ENCODE measurements at places on chromosomes 3 and 15.

GRCh38 chr3:141735176-141735575, 2.9 kb upstream of the RNF7 start:
- no peak for DNase-seq

DNA sequence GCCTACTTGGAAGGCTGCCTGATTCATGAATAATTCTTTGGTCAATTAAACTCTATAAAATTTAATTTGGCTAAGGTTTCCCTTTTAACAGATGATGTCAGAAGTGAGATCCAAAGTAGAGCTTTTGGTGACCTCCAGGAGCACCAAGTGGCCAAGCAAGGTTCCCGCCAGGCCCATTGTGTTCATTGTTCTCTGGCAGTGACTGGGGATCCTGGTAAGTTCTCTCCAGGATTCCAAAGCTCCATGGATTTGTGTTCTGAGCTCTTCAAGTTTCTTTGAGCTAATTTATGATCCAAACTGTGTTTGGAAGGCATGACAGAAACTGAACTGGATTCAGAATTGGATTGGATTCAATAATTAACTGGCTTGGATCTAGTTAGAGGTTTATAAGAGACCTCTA, 72.0 kb upstream of the ALDH1L1 start:
- DNase-seq = no peak

DNA sequence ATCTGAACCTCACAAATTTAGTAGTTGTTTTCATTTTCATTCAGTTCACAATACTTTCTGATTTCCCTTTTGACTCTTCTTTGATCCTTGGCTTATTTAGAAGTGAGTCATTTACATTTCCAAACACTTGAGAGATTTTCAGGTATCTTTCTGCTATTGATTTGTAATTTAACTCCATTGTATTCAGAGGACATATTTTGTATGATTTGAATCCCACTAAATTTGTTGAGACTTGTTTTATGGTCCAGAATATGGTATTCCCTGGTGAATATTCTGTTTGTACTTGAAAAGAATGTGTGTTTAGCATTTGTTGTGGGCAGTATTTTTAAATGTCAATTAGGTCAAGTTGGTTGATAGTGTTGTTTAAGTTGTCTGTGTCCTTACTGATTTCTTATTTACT, 29.6 kb downstream of the FAN1 start:
- no peak for DNase-seq

GRCh38 chr15:79472446-79472845, 40.3 kb downstream of the MINAR1 start:
- DNase-seq = no peak

DNA sequence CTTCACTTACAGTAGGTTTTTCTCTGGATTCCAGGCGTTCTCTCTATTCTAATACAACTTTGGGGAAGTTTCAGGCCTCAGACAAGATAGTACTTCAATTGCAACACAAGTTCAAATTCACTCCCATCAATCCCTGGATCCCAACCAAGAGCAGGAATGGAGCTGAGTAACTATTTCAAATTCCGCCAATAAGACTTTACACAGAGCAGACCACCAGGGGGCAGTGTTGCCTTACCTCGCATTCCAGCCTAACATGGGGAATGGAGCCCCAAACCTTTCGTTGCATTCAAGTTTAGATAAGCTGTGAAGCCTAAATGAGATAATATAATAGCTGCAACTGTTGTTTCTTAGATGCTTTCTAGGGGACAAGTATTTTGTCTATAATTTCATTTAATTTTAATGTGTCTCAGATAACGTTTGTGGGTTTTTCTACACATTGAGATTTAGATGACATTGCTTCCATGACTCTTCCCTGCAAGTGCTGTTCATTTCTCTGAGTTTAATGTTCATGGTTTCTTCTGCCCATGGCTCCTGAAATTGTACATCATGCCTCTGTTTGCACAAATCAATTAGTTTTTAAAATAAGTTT, 186.7 kb downstream of the NSUN3 start:
- peak; percentile 50 for DNase-seq

DNA sequence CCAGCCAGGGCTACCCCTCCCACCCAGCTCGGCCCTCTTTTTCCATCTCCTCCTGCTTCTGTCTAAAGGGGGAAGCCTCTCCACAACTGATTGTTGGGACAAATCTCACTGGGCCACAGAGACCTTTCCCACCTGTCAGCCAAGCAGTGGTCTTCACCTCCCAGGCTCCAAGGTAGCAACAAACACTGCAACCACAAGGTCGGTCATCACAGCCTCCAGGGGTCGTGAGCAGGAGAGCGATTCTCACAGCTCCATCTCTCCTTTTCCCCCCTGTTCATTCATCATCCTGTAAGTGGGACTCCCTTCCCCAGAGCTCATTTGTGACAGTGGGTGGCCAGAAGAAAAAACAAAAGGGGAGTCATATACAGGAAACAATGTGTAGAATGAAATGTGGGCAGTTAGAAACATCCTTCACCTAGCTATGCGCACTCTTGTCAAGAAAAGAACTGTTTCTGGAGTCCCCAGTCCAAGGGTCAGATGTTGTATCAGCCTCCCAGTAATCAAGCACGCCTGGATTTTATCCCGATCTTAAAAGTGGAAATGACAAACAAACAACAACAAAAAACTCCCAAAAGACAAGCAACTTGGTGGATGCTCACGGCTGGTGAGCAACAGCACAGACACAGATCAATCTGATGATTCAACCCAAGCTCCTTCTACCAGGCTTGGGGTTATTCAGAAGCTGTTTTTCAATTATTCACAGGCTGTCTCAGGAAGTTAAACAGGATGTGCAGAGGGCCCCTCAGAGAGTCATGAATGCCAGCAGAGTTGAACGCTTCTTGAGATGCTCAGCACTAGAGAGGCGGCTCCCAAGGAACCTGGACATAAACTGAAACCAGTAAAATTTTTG, 22.4 kb downstream of the LYZL4 start:
- no peak for DNase-seq

DNA sequence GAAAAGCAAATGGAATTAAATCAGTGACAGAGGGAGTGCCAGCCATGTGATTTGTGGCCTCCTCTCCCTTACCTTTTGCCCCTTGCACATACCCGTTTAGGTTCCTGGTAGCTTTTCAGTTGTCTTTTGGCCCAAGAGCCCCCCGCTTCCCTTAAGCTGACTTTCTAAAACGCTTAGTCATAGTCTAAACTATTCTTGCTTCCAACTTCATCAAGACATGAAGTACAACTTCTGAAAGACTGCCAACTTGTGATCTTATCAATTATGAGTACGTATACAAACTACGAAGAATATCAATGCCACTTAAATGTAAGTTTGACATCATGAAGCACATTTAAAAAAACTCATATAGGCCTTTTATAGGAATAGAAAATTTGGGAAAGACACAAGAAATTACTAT, 61.9 kb downstream of the EIF3J start:
- DNase-seq = no peak

DNA sequence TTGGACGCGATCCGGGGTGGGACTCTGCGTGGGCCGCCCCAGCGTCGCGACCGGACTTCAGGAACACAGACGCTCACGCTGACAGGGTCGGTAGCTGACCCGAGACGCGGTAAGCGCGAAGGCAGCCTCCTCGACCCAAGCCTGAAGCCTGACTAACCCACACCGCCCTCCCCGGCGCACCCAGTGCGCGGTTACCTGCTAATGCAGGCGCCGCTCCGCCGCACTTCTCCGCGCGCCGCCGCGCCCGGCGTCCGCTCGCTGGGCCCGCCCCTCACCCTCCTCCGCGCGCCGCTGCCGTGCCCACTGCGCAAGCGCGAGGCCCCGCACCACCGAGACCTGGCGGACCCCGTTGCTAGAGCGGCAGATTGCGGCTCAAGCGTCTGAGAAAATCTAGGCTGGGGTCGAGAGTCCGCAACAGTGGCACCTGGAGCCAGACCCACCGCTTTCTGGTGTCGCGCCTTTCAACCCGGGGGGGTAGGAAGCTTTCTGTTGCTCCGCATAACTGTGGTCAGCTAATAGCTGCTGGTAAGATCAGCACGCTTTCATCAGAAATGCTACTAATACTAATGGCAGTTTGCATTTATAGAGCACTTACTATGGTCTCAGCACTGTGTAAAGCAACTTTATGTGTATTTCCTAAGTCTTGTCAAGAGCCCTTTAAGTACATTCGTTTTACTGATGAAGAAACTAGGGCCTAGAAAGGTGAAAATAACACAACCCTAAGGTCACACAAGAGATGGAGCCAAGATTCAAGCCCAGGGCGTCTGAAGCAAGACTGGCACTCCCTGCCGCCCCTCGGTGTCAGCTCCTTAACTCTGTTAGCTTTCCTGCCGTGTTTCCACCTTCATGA, at the start of gene TBCCD1:
TBCCD1 (minus strand) TSS at position 268 of the 850 bp plus-strand sequence. CDS start 3,010 bp downstream, outside the sequence.
- DNase-seq = peak; percentile 60

DNA sequence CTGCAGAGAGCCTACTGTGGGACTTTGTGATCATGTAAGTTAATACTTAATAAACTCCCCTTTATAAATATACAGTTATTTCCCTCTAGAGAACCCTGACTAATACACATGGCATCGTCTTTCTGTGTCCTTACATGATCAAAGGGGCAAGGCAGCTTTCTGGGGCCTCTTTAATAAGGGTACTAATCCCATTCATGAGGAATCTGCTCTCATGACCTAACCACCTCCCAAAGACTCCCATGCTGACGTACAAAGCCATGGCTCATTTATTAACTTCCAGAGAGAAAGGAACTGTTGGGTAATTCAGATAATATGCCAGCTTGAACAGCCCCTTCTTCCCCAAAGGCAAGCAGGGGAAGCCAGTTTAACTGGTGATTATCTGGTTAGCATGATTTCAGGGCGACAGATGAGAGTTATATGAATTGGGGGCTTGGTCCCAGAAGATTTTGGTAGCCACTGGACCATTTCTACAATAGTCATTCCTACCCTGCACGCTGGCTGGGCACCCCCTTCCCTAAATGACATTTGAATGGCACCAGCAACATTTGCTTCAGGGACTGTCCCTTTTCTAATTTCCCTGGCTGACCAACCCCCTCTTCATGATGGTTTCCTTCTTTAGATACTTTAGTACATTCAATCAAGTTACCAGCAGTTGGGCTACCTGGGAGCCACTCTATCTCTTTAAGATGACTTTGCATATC, 83.6 kb upstream of the C3orf80 start:
- no peak for DNase-seq

GRCh38 chr3:110567029-110567428, 504.6 kb upstream of the NECTIN3 start:
- no peak for DNase-seq

GRCh38 chr3:8987645-8988383, 24.5 kb upstream of the RAD18 start:
- peak; percentile 53 for DNase-seq

- no peak for DNase-seq
Measured at GRCh38 chr15:87939848-87940457, 316.6 kb downstream of the NTRK3 start.

- no peak for DNase-seq
Measured at GRCh38 chr3:55955891-55956477, 468.9 kb upstream of the WNT5A start.

DNA sequence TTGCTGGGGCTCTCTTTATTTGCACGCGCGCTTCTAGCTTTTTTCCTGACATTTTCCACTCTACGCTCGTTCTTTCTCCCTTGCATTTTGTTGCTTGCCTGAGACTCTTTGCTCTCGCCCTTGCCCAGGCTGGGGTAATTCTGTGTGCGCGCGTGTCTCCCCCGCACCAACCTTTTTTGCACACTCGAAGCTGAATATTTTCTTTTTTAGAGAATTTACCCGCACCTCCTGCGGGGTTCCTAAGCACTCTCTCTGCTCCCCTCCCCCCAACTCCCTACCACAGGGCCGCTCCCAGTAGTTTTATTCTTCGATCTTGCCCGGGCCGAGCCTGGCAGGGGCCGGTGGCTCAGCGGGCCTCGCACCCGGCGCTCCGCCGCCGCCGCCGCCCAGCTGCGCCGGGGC, 732 bp downstream of the FAM43A start:
- no peak for DNase-seq

GRCh38 chr3:55147406-55147805, 219.5 kb upstream of the LRTM1 start:
- DNase-seq = no peak

DNA sequence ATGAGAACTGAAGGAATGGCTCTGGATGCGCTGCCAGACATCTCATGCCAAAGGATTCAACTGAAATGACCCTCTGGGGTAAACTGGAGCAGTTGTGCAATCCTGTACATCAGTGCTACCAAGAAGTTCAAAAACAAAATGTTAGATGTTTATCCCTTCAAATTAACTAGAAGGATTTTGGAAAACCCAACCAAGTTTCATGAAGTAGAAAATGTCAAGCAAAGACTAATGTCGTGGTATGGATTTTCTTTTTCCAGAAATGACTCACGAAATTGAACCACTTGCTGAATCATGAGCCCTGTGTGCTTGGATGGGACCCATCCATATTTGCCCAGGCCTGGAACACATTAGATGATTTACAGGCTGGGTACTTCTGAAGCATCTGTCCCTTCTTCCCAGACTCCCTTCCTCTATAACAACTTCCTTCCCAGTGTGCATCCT, 101.6 kb downstream of the LRTM1 start:
- DNase-seq = no peak

DNA sequence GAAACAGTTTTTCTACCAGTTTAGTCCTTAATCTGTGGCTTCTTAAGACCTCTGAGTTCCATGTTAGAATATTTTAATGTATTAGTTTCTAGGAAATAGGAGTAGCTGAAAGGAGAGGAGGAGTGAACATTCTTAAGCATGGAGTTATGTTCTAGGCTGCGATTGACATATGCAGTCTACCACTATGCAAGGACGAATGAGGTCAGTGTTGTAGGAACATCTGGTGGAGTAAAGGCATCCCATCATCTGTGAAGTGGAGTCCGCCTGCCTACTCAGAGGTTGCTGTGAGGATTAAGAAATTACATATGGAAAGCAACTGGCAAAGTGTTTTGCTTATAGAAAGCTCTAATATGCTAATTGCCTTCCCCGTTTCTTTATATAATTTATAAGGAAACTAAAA, 45.1 kb downstream of the SNAPC5 start:
- DNase-seq = no peak

- no peak for DNase-seq
Measured at GRCh38 chr3:33403756-33404155, 36.4 kb downstream of the UBP1 start.

DNA sequence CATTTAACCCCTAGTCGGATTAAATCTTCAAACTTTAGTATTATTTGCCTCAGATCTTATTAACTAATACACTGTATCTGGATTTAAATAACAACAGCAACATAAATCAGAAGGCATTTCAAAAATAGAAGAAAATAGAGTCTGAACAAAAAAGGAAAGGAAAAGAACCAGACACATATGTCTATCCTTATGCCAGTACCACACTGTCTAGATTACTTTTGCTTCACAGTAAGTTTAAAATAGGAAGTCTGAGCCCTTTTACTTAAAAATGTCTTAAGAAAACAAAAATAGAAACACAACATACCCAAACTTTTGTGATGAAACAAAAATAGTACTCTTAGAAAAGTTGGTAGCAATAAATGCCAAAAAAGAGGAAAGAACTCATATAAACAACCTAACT, 1615.8 kb downstream of the SI start:
- no peak for DNase-seq

Data from A549 (cell line).